ENCODE measurements at places on chromosomes 4 and X.

GRCh38 chrX:106716004-106716403, 10.5 kb upstream of the RNF128 start:
- DNase-seq: no peak

- DNase-seq: no peak
These were observed 57.5 kb downstream of the PCDH18 start for GRCh38 chr4:137474711-137475301.

GRCh38 chrX:96170626-96171025, 514.0 kb upstream of the DIAPH2 start:
- no peak for DNase-seq

DNA sequence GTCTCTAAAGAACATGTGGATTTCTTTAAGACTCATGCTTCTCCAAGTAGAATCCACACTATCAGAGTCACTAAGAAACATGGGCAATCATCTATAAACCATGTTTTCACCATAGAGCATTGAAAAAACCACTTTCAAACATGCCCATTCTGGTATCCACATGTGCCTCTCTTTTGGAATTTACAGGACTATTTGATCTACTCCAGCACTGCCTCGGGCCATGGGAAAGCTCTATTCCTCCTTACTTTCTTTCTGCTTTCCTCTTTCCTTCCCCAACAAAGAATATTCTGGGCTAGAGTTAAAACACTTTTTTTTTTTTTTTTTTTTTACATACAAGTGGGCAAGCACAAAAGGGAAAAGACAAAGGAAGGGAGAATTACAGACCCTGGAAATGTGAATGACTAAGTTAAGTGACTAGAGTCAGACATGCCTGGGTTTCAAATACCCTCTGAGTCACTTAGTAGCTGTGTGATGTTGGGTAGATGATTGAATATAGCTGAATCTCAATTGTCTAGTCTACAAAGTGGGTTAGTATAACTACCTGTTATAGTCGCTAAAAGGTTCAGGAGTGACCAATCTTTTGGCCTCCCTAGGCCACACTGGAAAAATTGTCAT, 847.7 kb upstream of the INTU start:
- DNase-seq: no peak

GRCh38 chrX:94751611-94752010, 1077.6 kb downstream of the FAM133A start:
- DNase-seq: no peak

DNA sequence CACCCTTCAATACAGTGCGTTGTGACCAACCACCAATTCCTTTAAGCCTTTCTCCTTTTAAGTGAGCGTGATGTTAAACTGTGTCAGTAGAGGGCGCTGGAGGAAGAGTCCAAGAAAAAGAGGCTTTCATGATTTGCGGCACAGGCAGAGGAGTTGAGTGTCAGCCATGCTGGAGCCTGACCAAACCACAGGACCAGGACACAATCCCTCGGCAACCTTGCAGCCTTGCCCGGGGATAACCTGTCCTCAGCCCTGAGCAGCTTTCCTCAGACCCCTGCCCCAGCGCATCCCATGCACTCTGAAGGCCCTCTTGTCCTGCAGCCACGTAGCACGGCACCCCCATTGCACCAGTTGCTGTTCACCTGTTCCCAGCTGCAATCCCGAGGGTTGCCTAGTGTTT, 53.5 kb upstream of the SMIM31 start:
- no peak for DNase-seq

- DNase-seq: no peak
These were observed 869.8 kb upstream of the AGA start for GRCh38 chr4:178311997-178312396.

DNA sequence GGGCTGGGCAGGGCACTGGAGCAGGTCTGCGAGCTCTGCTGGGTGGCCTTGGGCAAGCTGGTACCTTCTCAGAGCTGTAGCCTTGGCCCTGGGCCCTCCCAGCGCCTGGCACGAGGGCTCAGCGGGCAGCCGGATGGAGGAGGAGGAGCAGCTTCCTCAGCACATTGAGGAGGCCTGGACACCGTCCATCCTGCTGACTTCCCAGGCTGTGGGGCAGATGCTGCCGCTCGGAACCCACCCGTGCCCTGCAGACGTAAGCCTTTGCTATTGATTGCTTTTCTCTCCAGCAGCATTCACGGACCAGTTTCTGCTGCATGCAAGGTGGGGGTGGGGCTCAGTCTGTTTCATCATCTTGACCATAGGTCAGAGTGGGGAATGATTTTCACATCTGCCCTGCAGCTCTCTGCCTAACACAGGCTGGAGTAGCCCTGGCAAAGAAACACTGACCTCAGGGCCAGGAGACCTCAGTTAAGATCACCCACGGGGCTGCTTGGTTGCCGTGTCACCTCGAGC, 80.7 kb upstream of the PSAPL1 start:
- DNase-seq: no peak

DNA sequence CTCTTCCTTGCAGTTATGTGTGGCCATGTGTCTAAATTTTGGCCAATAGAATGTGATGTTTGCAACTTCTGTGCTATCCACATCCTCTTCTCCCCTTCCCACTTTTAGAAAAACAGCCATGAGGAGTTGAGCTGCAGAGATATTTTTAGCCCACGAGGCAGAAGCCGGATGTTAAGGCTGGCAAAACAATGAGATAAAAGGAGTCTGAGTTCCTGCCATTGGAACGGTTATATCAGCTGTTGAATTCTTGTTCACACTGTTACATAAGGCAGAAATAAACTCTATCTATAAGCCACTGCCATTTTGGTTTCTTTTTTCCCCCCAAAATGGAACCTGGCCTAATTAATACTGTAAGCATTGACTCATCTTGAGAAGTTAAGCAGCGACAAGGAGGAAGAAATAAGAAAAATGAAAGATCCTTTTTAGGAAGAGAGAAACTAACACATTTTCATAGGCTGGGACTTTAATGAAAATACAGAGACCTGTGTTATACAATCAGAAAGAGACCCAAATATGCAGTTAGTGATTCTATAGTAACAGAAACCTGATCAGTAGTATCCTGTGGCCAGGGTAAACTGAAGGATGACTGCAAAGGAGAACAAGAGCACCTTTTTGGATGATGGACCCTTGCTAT, 200.5 kb downstream of the INPP4B start:
- peak; percentile 29 for DNase-seq

GRCh38 chr4:39834269-39834668, 136.3 kb downstream of the UBE2K start:
- DNase-seq: no peak

GRCh38 chr4:149973181-149973580, 105.1 kb upstream of the DCLK2 start:
- no peak for DNase-seq

Measured in foreskin melanocyte (primary cell).